H7 (cell line): ENCODE measurements at places on chromosomes 11 and 22. TPM values are rescaled to one million over a fixed set of nuclear protein-coding genes. Genes with fewer than 3 reads are reported as not detected.

The NPAS4 gene
- total RNA-seq = 0.04 TPM in 1 of 2 replicates, not detected in the other

The BARX2 gene
- not detected in 2 replicates for total RNA-seq

The ANO1 gene
- 1.1 and 2.3 TPM in 2 replicates for total RNA-seq

The XKR3 gene
- not detected in 2 replicates for total RNA-seq

The TNNT3 gene
- total RNA-seq = not detected in 2 replicates

The TSPO gene
- total RNA-seq = 39.4 and 45.1 TPM in 2 replicates

The OR5B21 gene
- total RNA-seq = not detected in 2 replicates

The ADORA2A gene
- 4.0 and 7.0 TPM in 2 replicates for total RNA-seq

The LRRC74B gene
- total RNA-seq = not detected in 2 replicates

The LSP1 gene
- total RNA-seq = 0.35 and 2.0 TPM in 2 replicates

The AMOTL1 gene
- 18.0 and 20.7 TPM in 2 replicates for total RNA-seq

The SLC25A18 gene
- 0.66 and 0.81 TPM in 2 replicates for total RNA-seq

The DDI1 gene
- not detected in 2 replicates for total RNA-seq

The OR56B4 gene
- not detected in 2 replicates for total RNA-seq

The KDM4D gene
- 3.3 and 3.7 TPM in 2 replicates for total RNA-seq

The OR10A2 gene
- not detected in 2 replicates for total RNA-seq

The PDE3B gene
- total RNA-seq = 6.6 and 8.1 TPM in 2 replicates

The C11orf91 gene
- not detected in 2 replicates for total RNA-seq

- no peak for DNase-seq
Observed at GRCh38 chr11:76074148-76075095, 131.9 kb downstream of the WNT11 start.

GRCh38 chr11:33542921-33543320 is 157.7 kb downstream of the C11orf91 start:
- DNase-seq = peak; percentile 80

- DNase-seq = no peak
Observed at GRCh38 chr11:122734848-122735496, 79.5 kb downstream of the UBASH3B start.

DNA sequence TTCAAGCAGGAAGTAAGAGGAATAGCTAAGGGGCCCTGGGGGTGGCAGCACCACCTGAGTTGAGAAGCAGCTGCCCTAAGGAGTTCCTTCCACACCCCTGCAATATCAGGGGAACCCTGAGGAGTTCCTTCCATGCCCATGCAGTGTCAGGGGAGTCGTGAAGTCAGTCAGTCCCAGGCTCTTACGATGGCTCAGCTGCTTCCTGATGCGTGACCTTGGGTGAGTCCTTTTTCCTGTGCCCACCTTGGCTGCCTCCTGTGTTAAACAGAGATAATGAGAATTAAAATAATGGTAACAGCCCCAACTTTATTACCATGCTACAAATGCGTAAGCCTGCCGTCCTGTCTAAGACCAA is 181.1 kb downstream of the MIAT start:
- no peak for DNase-seq

DNA sequence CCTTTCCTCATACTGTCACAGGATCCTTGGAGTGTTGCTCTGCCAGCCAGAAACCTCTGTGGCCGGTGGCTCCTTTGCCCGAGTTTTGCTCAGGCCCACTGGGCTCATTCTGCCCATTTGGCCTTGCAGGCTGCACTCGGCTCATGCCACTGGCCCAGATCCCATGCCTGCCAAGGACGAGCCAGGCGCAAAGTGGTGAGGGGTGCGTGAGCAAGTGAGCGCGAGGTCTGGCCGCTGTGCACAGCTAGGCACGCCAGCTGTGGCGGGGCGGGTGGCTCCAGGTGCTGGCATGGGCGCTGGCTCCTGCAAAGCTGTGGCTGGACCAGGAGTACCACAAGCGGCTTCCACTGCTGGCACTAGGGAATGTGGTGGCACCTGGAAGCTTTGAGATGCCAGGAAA is 2.8 kb upstream of the RNF141 start:
- DNase-seq = no peak

GRCh38 chr11:98564233-98564632 is 456.5 kb upstream of the CNTN5 start:
- DNase-seq = no peak

- DNase-seq = peak; percentile 23
Observed at GRCh38 chr11:103682318-103683184, 353.9 kb upstream of the DDI1 start.

- DNase-seq = peak; percentile 32
Observed at GRCh38 chr11:22304337-22304961, 33.7 kb upstream of the SLC17A6 start.

GRCh38 chr11:125335106-125335505 is 161.0 kb downstream of the FEZ1 start:
- DNase-seq = no peak

DNA sequence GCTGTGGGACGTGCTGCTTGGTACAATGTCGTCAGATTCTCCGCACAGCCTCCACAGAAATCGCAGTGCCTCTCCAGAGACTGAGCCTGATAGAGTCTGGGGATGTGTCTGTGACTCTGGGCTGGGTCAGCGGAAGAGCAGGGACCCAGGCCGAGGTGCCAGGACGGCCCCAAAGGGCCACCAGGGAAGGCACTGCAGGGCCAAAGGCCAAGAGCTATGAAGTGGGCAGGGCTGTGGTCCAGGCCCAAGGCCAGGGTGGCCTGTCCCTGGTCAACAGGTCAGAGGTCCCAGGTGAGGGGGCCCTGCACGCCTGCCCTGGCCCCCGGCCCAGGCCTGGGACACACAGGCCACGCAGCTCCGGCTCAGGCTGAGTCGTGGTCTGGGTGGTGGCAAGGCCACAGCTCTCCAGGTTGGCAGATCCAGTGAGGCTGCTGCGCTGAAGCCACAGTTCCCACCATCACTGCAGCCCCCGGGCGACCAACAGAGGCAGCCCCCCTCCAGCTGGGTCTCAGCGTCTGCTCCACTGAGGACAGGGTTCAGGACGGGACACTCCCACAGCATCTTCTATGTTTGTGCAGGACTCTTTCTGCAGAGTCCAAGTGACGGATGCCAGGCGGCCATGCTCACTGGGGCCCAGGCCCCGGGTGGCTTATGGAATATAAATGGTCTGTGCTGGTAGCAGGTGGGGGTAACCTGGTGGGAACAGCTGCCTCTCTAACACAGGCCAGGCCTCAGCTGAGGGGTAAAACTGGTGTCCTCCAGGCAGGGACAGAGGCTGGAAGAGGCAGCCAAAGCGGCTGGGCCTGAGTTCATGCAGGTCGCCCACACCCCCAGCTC is 4.8 kb upstream of the PIM3 start:
- no peak for DNase-seq

GRCh38 chr11:108733479-108734116 is 68.7 kb downstream of the DDX10 start:
- no peak for DNase-seq

- no peak for DNase-seq
Observed at GRCh38 chr11:83069441-83070043, 2.2 kb downstream of the RAB30 start.

DNA sequence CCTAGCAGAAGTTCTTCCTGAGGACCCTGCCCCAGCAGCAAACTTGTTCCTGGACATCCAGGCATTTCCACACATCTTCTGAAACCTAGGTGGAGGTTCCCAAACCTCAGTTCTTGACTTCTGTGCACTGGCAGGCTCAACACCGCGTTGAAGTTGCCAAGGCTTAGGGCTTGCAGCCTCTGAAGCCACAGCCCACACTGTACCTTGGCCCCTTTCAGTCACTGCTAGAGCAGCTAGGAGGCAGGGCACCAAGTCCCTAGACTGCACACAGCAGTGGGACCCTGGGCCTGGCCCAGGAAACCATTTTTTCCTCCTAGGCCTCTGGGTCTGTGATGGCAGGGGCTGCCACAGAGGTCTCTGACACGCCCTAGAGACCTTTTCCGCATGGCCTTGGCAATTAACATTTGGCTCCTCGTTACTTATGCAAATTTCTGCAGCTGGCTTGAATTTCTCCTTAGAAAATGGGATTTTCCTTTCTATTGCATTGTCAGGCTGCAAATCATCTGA is 159.0 kb downstream of the SBF2 start:
- no peak for DNase-seq

GRCh38 chr11:10455637-10456487 is 798 bp downstream of the AMPD3 start:
- peak; percentile 74 for DNase-seq

GRCh38 chr22:36768141-36768540 is 7.8 kb downstream of the IFT27 start:
- DNase-seq = no peak

GRCh38 chr22:25758316-25758715 is 16.3 kb downstream of the MYO18B start:
- DNase-seq = no peak

DNA sequence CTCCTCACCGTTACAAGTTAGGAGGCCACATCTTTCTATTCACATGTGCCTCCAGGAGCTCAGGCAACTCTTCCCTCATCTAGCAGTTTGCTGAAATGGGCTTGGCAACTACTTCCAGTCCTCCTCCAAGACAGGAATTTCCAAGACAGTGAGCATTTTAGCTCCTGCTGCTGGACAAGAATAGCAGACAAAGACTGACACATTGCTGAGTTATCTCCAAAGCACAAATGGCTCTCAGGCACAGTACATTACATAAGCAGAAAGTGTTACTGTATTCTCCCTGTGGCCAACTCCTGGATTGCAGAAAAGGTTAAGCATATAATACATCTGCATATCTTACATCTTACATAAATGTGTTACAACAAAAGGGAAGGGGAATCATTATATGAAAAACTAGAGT is 83.2 kb upstream of the POU2AF2 start:
- DNase-seq = no peak

- no peak for DNase-seq
Observed at GRCh38 chr11:87440076-87440770, 402.5 kb downstream of the TMEM135 start.

DNA sequence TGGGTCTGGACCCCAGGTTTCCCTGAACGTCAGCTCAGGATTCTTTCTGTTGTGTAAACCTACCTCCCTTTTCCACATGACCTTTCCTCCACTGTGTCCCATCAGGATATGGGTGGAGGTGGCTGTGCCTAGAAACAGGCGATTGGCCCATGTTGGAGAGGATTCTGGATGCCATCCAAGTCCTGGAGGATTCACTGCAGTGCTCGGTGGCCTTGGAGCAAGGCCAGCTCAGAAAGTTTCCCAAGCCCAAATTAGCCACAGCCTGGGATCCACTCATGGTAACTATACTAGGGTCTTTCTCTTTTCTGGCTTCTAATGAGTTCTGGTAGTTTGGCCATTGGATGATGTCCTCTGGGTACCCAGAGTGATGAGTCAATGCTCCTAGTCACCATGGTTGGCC is 141.6 kb downstream of the SNX19 start:
- no peak for DNase-seq

DNA sequence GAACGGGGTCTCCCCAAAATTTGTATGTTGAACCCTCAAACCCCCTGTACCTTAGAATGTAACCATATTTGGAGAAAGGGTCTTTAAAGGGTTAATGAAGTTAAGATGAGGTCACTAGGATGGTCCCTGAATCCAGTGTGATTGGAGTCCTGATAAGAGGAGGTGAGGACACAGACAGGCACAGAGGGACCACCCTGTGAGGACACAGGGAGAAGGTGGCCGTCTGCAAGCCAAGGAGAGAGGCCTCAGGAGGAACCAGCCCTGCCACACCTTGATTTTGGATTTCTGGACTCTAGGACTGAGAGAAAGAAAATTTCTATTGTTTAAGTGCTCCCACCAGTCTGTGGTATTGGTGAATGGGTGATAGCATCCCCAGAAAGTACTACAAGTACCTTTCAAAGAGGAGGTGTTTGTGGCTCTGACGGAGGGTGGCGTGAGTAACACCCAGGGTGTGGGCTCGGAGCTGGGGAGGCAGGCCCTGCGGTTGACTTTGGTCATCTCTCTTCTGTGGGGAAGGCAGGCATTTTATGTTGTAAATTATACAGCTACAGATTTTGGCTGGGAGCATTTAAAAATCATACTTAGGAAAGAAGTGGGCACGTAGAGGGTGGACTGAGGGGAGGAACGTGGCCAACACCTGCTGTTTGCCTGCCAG is 13.8 kb downstream of the MRGPRF start:
- DNase-seq = no peak

DNA sequence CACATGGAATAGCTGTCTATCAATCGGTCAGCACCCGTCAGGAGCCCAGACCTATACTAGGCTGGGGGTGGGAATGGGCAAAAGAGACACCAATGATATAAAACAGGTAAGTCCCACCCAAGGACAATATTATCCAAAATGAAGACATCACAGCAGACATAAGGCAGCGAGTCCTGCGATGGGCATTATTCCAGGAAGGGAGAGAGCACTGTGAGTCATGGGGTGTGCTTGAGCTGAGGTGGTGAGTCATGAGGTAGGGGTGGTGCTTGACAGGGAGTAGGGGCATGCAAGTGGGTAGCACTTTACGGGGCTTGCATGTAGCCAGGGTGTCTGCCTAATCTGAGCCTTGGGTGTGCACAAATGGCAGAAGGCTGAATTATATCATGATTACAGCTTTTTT is 605.0 kb upstream of the CADM1 start:
- no peak for DNase-seq

GRCh38 chr11:27456140-27456794 is 16.3 kb downstream of the LGR4 start:
- no peak for DNase-seq

- peak; percentile 33 for DNase-seq
Observed at GRCh38 chr11:30196400-30197206, 34.2 kb upstream of the FSHB start.

GRCh38 chr22:44383064-44383575 is 70.4 kb upstream of the SHISAL1 start:
- DNase-seq = no peak
